ENCODE measurements at places on chromosomes 2 and 18.

DNA sequence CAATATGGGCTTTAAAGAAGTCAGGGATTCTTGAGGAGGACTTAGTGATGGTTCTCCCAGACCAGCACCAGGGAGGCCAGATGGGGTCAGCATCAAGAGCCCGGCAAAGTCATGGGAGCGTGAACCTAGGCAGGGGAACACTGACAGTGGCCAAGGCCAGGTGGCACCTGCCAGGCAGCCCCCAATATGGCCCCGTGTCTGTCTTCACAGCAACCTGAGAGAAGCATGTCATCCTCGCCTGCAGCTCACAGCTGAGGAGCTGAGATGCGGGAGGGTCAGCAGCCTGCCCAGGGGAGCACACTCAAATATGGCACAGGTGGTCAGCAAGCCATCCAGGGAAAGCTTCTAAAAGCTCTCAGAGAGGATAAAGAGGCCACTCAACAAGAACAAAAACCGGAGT lies 105.7 kb upstream of the GPC1 start:
- DNase-seq = no peak

DNA sequence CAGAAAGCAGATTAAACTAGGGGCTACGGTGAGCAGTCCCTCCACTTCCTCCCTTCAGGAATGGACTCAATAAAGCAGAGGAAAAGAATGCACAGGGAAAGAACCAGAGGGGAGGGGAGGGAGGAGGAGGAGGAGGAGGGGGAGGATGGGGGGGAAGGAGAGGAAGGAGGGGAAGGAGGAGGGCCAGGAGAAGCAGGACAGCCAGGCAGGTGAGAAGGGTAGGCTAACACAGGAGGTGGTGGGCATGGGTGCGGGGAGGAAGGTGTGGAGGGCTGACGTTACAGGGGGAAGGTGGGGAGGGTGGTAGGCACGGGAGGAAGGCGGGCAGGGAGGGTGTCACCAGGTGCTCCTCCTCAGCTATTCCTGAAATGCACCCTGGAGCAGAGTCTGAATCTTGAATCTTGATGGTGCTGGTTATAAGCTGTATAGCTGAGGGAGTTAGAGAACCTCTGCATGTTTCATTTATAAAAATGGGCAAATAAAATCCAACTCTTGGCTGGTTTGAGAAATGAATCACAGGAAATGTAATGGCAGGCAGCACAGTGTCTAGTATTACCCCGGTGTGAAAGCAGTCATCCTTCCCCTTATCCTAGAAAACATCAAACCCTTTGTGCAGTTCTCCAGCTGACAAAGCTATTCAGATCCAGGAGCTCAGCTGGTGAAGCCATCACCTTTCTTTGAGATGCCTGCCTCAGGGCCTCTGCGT lies 3.4 kb downstream of the TMEM18 start:
- DNase-seq = no peak

DNA sequence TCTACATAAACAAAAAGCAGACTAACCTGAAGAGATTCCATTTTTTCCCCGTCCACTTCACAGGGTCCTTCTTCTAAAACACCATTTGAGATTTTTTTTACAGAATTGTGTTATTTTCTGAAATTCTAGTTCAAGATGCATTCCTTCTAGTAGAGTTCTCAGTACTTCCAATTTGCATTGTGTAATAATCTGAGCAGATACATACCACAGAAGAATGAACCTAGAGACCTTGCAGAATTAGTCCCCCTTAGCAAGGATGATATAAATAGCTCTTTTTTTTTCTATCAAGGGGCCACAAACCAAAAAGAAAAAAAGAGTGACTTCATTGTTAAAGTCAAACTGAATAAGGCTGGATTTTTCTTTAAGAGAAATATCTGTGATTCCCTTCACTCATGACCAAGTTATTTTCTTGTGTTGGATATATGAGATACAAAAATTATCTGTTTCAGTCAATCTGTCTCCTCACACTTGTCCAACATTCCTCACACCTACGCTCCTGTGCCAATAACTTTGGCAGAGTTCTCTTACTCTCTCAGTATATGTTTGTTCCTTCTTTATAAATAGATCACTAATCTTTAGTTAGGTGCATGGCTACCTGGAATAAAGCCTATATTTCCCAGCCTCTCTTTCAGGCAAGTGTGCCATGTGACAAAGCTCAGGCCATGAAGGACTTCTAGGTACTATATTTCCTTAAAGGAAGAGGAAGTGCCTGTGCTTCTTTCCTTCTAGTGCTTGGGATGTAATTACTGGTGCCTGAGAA lies 183.5 kb downstream of the ZNF385B start:
- DNase-seq = no peak

DNA sequence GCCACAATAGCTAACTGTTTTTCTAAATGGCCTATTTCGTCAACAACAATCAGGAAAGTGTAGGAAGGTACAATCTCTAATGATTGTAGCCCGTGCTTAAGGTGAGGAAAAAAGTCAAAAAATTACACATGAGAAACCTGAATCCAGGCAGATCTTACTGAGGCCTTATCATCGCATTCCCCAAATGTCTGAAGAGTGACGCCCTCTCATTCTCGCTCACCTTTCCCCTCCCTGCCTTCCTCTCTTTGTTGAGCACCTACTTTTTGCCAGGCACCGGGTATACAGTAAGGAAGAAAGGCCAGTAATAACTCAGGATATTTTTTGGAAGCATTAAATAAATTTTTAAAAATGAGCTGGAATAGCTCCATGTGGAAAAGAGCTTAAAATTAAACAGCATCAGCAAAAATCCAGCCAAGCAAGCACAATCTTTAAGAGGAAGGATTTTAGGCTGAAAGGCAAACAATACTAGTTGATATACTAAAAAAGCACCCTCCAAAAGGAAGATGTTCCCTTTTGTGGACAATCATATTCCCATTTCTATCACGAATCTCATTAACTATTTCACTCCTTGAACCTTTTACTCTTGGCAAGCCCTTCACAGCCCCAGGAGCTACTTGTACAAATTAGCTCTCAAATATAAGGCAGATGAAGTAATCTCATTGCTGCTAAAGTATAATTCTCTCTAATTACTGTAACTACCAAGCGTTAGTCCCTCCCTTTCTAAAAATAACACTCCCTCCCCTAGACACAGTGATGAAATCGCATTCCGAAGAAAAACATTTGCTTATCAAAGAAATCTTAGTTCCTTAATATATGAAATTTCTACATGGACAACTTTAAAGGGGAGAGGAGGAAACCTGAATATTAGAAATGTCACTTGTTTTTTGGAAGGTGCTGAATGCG lies 40.0 kb downstream of the STAT1 start:
- DNase-seq = no peak

DNA sequence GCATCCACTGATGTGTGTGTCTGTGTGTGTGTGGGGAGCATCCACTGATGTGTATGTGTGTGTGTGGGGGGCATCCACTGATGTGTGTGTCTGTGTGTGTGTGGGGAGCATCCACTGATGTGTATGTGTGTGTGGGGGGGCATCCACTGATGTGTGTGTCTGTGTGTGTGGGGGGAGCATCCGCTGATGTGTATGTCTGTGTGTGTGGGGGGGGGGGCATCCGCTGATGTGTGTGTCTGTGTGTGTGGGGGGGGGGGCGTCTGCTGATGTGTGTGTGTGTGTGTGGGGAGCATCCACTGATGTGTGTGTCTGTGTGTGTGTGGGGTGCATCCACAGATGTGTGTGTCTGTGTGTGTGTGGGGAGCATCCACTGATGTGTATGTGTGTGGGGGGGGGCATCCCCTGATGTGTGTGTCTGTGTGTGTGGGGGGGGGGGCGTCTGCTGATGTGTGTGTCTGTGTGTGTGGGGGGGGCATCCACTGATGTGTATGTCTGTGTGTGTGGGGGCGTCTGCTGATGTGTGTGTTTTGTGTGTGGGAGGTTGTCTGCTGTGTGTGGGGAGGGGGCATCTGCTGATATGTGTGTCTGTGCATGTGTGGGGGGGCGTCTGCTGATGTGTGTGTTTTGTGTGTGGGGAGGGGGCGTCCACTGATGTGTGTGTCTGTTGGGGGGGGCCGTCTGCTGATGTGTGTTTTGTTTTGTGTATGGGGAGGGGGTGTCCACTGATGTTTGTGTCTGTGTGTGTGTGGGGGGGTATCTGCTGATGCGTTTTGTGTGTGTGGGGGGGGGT lies 125.9 kb downstream of the NFATC1 start:
- no peak for DNase-seq

DNA sequence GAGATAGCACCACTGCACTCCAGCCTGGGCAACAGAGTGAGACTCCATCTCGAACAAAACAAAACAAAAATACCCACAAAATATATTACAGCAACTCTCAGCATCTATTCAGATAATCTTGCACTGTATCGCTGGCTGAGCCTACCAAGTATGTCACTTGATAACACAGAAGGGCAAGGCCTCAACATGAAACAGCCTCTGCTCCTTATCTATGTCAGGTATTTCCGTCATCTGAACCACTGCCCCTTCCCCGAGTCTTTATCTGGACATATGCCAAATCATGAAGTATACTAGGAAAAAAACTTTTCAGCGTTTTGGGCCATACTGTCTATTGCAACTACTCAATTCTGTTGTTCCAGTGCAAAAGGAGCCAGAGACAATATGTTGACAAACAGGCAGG lies 17.7 kb downstream of the PDIA6 start:
- DNase-seq = no peak

GRCh38 chr2:138020432-138020831 lies 56.2 kb downstream of the HNMT start:
- DNase-seq = no peak

- no peak for DNase-seq
Observed at GRCh38 chr2:15652801-15653200, 61.1 kb downstream of the DDX1 start.

GRCh38 chr2:16664052-16664731 lies 1.4 kb downstream of the CYRIA start:
- no peak for DNase-seq

- no peak for DNase-seq
Observed at GRCh38 chr2:172991031-172991430, 84.6 kb upstream of the MAP3K20 start.

DNA sequence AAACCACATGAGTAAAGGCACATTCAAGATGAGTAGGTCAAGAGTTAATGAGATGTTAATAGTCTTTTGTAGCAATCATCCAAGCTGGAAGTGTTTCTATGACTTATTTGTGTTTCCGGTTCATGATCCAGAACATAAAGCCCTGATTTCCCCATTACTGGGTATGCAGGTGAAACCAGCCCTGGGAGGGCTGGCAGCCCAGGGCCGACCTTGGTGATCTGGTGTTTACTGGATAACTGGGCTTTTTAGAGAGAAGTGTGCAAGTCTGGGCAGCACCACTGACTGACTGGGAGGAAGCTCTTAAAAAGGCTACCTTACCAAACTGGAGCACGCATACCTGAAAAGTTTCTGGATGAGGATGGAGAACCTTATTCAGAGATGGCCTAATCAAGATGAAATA lies 431.6 kb upstream of the VRK2 start:
- no peak for DNase-seq

- no peak for DNase-seq
Observed at GRCh38 chr2:96427169-96427568, 78.0 kb downstream of the NEURL3 start.

DNA sequence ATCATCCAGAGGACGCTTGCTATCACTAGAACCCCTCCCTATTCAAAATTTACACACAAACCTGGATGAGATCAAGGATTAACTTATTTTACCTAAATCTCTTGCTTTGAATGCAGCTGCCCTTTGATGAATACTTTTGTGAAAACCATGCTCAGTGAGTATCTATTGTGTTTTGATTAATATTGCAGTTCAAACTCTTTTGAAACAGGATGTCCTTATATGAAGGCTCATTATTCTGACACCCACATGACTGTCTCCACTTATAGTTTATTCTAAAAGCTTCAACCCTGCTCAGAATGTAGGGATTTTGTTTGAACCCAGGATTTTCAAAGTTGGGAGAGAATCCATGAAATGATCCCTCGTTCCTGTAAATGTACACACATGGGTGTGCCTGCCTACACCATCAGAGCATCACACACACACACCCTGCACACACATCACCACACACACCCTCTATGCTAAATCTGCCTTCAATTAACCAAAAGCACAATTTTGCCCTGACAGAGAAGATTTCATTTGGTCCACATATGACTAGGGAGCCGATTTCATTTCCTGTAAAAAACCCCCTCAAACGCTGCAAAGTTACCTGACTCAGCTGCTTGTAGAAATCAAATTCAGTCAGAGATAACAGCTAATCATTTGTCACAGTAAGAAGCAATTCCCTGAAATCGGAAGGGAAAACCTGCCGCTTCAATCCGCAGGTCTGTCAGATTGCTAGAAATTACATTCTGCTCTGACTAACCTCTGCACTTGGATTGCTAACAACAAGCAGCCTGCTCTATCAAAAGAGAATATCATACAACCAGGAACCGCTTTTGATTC lies 65.2 kb downstream of the ZEB2 start:
- no peak for DNase-seq

- no peak for DNase-seq
Observed at GRCh38 chr2:28639836-28640235, 111.8 kb upstream of the PPP1CB start.

DNA sequence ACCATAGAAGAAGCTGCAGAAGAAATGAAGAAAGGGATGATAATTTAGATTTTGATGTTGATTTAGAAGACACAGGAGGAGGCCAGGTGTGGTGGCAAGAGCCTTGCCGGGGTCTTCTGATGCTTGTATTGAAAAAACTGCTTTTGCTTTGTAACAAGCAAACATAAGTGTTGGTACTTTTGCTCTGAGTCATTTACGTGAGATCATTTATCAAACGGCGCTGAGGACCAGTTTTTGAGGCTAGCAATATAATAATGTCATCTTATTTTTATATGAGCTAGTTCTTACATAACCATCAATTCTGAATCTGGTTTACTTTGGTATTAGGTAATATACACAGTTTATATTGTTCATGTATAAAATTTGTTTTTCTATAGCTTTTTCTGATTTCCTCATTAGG lies 30.6 kb downstream of the SPTBN1 start:
- DNase-seq = no peak

DNA sequence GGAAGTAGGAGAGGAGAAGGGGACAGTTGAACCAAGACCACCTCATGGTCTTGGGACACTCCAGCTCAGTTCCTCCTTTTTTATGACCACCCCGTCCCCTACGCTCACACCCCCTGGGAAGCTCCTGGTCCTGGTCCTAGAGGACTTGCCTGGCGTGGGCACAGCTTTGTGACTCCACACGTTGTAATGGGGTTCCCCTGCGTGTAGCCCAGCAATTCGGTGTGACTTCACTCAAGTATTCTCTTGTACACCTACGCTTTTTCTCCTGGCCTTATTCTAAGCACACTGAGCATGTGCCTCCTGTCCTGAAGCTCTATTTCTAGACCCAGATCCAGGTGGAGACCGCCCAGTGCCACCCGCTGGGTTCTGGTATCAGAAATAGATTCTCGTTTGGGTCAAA lies 36.1 kb upstream of the B3GNT7 start:
- no peak for DNase-seq

DNA sequence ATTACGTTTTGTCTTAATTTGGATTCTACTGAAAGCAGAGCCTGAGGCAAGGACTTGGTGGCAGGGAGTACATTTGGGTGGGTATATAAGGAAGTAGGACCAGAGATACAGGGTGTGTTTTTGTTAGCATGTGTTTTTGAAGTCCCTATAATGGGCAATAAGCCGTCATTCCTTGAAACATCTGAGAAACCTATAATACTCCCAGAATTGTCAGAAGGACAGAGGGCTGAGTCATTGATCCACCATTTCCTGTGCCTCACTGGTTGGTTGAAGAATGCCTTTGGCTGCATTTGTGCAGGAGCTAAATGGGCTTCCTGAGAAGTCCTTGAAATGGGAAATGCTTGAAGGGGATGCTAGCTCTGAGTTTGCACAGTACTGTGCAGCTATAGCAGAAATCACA lies 281.8 kb upstream of the ZEB2 start:
- DNase-seq = no peak

GRCh38 chr2:162028511-162028910 lies 45.5 kb downstream of the DPP4 start:
- DNase-seq = no peak
